Trophoblast cell (in vitro differentiated cells and primary cell): ENCODE measurements at places on chromosomes 16 and 17.

DNA sequence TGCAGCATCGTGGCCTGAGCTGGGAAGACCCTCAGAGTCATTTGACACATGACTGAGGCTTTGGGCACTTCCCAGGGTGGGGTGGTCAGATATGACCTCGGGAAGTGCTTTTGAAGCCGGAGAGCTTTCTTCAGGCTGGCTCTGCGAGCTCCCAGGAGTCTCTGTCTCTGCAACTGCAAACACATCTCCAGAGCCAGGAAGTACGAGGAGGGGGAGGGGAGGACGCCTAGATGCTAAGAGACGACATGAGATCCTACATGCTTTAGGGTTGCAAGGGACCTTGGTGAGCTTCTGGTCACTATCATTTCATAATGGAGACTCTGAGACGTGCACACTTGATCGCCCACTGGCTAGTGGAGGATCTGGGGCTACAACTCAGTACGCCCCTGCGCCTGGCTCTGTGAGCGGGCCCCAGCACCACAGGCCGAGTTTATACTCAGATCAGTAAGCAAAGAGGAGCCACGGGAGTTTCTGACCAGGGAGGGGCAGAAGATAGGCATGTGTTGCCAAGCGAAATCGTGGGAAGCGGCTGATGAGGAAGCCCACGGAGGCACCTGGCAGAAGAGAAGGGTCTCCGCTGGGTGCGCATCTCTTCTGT, 527 bp upstream of the MGAT5B start:
- DNase-seq: peak; percentile 59

DNA sequence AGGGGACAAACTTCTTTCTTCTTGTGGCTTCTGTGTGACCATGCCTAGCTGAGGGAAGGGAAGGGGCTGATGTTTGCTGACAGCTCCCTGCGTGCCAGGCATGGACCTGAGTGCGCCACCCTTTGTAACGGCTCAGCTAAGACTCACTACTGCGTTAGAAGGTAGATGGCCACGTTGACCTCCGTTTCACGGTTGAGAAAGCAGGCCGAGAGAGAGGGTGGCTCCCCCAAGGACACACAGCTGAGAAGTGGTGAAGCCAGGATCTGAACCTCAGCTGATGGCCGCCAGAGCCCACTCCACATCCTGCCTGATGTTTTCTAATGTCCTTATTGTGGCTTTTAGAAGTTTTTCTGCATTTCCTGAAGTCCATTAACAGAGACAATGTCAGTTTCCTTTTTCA, 45.1 kb downstream of the RGS9 start:
- no peak for DNase-seq

DNA sequence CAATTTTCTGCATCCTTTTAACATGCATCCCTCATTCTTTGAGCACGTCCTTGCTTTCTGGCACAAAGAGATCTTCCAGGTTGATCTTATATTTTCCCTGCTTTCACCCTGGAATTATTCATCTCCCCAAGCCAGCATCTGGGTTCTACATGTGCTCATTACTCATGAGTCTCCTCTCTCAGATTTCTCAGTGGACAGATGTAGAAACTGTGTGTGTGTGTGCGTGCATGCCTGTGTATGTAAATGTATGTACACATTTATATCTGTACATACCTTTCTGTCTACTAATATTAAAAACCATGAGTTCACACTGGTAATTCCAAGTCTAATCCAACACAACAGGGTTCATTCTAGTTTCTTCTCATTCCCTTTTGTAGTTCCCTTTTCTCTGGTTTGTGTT, 41.9 kb upstream of the NSRP1 start:
- DNase-seq: no peak

- no peak for DNase-seq
Measured at GRCh38 chr16:76985392-76986045, 205.5 kb upstream of the MON1B start.

DNA sequence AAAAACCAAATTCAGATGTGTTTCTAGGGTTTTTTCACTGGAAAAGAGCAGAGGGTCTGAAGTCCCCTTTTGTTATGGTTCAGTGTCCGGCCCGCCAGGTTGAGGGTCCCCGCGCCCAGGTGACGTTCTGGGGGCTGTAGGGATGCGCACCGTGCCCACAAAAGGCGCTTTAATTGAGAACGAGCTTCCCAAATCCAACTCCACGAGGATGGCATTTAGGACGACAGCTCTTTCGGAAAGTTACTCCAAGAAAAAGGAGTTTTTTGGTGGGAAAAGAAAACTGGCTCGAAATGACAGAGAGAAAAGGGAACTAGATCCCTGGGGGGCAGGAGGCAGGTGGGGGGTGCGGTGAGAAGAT, 15.9 kb upstream of the ZFHX3 start:
- no peak for DNase-seq

DNA sequence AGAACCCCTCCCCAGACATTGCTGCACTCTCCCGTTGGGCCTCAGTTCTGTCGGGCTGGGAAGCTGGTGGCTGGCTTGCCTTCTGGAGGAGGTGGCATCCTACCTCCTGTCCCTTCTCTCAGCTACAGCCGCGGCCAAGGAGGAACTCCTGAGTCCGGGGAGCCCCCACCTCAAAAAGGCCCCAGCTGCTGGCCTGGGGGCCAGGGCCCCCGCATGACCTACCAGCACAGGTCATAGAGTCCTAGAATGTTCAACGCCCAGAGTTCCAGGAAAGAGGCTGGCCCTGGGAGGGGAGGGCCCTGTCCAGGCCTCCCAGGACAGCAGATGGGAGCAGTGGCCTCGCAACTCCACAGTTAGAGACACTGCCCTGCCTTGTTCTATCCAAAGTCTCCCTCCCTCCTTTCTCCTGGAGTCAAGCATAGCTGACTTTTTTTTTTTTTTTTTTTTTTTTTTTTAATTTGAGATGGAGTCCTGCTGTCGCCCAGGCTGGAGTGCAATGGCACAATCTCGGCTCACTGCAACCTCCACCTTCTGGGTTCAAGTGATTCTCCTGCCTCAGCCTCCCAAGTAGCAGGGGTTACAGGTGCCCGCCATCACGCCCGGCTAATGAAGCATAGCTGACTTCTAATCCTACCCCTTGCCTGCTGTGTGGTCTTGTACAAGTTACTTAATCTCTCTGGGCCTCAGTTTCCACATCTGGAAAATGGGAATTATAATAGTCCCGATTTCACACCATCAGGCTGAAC, 7.1 kb downstream of the CARHSP1 start:
- DNase-seq: no peak

DNA sequence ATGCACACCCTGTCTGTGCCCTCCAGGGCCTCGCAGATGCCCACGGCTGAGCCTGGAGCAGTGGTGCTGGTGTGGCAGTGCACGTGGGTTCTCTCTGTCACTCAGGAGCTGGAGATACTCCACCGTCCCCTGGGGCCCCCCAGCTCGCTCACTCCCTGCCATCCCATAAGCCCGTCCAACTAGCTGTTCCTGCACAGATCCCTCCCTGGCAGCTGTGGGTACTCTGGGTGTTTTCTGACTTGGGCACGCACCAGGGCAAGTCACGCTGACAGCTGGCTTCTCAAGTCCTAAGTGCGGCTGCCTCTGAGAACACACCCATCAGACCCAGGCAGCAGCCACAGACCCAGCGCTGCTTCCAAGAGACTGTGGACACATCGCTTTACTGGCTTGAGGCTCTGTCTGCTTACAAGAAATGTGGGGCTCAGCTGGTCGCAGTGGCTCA, 25.4 kb upstream of the ITGB4 start:
- no peak for DNase-seq

DNA sequence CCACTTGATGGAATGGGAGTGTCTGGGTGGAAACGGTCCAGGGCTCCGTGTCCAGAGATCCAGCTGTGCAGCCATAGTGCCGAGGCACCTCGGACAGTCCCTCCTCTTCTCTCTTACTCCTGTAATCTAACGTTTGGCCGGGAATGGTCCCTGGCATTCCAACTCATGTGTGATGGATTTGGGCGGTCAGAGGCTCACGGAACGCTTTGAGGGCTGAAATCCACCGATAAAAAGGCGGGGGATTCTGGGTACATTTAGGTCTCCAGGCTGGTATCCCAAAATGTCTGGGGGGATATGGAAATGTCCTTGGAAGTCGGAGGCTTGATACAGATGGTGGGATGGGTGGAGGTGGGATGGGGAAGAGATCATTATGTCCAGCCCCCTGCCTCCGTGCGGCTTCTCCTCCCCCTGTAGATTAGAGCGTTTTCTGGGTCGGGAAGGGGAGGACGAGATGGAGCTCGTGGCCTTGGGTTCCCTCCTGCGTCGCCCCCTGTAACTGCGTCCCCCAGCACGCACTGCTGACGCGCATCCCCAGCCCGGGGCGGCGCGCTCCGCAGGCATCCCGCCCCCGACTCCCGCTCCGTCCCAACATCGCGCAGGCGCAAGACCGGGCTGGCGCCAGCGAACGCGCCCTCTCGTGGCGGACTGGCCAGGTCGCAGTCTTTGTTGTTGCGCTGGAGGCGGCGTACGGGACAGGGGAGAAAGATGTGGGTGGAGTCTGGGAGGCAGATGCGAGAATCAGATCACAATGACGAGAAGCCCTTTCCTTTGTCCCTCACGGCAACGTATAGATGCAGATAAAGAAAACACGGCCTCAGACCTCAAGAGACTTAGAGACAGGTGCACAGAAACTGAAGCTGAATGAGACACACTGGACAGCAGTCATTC, 4.5 kb upstream of the SGCA start:
- DNase-seq: peak; percentile 88

DNA sequence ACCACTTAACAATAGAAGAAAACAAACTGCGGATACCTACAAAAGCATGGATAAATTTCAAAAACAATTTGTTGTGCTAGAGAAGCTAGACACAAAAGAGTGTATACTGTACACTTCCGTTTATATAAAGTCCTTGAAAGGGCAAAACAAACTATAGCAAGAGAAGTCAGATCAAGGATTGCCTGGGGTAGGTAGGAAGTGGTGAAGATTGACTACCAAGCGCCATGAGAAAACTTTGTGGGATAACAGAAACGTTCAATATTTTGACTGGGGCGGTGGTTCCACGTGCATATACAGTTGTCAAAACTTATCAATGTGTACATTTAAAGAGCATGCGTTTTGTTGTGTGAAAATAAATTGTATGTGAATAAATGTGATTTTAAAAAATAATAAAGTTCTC, 55.6 kb upstream of the CCL2 start:
- DNase-seq: no peak

GRCh38 chr16:51762081-51762996, 611.3 kb upstream of the SALL1 start:
- DNase-seq: peak; percentile 31

DNA sequence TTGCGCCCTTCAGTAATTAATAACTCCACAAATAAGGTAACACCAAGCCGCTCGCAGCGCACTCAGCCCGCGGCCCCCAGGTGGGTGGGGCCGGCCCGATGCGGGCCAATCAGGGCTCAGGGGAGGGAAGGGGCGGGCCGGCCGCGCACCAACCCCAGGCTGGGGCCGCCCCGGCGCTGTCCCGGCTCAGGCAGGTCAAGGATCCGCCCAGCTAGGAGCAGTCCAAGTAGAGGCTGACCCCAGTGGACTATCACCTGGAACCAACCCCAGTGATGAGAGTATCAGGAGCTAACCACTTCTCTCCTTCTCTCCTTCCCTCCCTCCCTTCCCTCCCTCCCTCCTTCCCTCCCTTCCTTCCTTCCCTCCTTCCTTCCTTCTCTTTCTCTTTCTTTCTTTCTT, 110.8 kb downstream of the C16orf78 start:
- DNase-seq: peak; percentile 49

GRCh38 chr16:12016291-12016947, 39.9 kb downstream of the SNX29 start:
- DNase-seq: no peak

- no peak for DNase-seq
Measured at GRCh38 chr17:20774472-20775135, 195.1 kb downstream of the CDRT15L2 start.

DNA sequence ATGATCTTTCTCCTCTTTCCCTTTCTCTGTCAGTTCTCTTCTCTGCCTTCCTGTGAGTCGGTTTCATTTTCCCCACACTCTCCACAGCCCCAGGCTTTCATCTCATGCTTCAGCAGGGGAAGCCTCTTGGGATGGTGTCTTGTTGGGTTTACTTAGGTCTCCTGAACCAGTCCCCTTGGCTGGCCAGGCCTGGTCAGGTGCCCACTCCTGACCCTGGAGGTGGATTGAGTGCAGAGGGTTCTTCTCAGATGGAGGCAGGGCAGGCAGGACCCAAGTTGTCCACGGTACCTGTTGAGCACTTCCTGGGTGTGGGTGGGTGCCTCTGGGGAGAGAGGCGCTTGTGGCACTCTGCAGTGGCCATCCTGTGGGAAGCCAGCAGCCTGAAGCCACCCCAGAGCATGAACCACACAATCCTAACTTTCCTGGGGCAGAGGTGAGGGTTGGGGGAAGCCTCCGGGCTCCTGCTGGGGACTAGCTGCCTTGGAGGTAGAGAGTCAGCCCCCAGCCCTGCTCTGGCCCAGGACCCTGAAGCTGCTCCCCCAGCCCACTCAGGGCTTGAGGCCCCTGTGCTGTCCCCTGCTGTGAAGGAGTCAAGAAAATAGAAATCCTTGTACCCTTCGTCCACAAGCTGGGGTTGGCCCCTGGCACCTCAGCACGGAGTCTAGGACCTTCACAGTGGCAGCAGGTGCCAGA, 2.0 kb upstream of the RAP1GAP2 start:
- DNase-seq: no peak

GRCh38 chr17:82611140-82612058, 36.8 kb downstream of the WDR45B start:
- DNase-seq: peak; percentile 94

DNA sequence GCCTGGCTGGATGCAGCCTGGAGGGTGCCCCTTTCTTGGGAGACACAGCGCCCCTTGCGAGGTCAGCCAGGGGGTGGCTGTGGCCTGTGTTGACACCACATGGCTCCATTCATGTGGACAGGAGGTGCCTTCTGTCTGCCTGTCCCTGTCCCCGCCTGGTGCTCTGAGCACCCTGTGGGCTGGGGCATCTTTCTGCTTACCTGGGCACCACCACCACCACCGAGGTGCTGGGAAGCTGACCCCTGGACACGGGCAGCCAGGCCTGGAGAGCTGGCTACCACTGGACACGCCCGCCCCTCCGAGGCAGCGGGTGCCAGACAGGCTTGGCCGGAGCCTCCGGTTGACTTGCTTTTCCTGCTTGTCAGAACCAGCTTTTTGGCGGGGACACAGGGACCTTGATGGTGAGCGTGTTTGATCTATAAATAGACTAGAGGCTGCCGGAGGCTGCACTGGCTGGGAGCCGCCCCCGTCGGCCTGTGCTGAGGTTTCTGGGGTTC, 121.3 kb upstream of the GSE1 start:
- peak; percentile 94 for DNase-seq

- no peak for DNase-seq
Measured at GRCh38 chr16:70391881-70392481, 45.3 kb downstream of the DDX19A start.

GRCh38 chr17:3828151-3828851, 17.7 kb downstream of the NCBP3 start:
- no peak for DNase-seq

GRCh38 chr17:77320044-77320440, 179.3 kb downstream of the SEC14L1 start:
- no peak for DNase-seq
